Hematopoietic multipotent progenitor cell treated with erythropoietin and hydrocortisone succinate and interleukin-3 and kit ligand, for 6 days (in vitro differentiated cells): ENCODE measurements at places on chromosomes 4 and X.

- no peak for DNase-seq
Measured at GRCh38 chr4:98421111-98421510, 159.9 kb downstream of the RAP1GDS1 start.

- DNase-seq, result no peak
Measured at GRCh38 chrX:68403038-68403437, 30.3 kb downstream of the OPHN1 start.

DNA sequence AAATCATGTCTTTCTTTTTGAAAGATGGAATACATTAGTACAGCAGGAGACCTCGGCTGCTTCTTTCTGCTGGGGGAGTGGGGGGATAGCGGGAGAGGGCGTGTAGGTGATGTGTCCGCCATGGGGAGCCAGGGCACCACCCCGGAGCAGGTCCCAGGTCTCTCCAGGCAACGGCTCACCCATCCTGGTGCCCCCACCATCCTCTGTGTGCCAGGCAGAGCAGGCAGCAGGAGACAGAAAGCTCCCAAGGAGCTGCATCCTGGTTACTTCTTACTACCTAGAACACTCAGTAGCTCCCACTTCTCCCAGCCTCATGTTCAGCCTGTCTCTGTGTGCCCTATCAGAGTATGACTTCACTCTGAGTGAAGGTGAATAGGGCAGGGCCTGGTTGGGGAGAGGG lies 23.6 kb downstream of the TNIP2 start:
- DNase-seq, result no peak

DNA sequence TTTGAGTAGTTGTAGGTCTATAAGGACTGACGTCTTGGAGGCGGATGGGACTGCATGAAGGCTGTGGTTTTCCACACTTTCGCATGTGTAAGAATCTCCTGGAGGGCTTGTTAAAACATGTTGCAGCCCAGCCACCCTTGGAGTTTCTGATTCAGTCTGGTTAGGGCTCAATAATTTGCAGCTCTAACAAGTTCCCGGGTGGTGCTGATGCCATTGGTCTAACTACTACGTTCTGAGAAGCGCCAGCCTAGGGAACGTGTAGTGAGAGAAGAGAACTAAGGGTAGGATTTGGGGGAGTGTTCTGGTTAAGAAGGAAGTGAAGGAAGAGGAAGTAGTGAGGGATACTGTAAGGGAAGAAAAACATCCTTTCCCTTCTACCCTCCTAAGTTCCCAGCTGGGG lies 138.9 kb downstream of the LARP7 start:
- DNase-seq, result no peak

- peak; percentile 75 for DNase-seq
Measured at GRCh38 chr4:107824350-107825071, at the start of gene SGMS2. Gene SGMS2, plus strand, starts transcription at chr4:107824932. Its CDS starts 70,622 bp downstream, at chr4:107895554.

DNA sequence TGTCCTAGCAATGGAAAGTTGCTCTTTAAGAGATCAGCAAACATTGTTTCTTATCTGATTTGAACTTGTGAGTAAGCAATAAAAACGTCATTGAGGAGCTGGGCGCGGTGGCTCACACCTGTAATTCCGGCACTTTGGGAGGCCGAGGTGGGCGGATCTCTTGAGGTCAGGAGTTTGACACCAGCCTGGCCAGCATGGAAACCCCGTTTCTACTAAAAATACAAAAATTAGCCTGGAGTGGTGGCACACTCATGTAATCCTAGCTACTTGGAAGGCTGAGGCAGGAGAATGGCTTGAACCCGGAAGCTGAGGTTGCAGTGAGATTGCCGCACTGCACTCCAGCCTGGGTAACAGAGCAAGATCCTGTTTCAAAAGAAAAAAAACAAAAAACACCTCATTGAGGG lies 11.2 kb upstream of the PLAC8 start:
- DNase-seq, result peak; percentile 42

- DNase-seq, result no peak
Measured at GRCh38 chr4:98508829-98509598, 149.4 kb downstream of the TSPAN5 start.

DNA sequence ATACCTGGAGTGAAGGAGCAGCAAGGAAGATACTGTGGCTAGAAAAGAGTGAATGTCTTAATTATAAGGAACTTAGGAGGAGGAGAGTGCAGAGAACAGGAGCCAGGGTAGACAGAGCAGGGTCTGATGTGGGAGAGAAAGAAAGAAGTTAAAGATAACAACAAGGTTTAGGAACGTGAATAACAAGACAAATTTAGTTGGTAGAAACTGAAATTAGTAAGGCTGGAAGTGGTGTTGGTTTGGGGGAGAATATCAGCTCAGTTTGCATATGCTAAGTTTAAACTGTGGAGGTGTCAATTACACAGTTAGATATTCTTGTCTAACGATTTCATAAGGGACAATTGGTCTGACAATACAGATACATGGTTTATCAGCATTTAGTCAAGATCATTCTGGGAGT lies 1123.7 kb upstream of the PABPC4L start:
- DNase-seq, result no peak

- no peak for DNase-seq
Measured at GRCh38 chr4:2400841-2401609, 17.4 kb downstream of the ZFYVE28 start.

DNA sequence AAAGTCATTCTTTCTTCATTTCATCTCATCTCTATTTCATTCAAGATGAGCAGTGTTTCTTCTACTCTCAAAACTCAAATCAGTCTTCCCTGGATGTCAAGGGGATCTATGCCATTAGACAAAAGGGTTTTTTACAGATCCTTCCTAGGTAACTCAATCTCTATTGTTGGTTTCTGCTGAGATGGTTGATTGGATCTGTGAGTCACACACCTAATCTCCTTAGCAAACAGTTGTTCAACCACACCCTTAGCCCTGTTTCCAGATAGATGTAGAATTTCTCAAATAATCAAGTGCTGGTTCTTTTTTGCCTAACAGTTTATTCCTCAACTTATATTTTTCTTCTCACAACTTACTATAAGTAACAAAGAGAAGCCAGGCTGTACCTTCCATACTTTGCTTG lies 200.5 kb downstream of the KDR start:
- no peak for DNase-seq

- DNase-seq, result peak; percentile 69
Measured at GRCh38 chr4:76950052-76950955, 752 bp downstream of the SEPTIN11 start.

- no peak for DNase-seq
Measured at GRCh38 chr4:7170012-7170411, 22.3 kb upstream of the SORCS2 start.

DNA sequence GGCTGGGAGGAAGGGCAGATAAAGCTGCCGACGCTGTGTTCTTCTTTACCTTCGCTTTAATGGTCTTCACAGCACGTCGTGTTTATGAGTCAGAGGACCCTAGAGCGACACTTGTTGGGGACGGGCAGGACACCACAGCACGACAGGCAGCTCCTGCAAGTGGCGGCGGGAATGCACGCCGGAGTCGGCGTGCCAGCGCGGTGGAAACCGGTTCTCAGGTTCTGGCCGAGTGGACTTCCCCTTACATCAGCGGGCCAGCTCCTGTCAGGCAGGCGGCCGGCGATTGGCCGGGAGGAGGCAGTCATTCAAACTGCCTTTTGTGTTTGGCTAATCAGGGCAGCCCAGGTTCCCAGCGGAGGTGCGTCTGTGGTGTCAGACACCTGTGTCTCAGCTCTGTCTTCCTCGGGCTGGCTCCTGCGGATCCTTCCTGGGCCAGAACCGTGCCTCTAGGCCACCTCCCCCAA lies 150.9 kb downstream of the SHROOM3 start:
- peak; percentile 20 for DNase-seq

DNA sequence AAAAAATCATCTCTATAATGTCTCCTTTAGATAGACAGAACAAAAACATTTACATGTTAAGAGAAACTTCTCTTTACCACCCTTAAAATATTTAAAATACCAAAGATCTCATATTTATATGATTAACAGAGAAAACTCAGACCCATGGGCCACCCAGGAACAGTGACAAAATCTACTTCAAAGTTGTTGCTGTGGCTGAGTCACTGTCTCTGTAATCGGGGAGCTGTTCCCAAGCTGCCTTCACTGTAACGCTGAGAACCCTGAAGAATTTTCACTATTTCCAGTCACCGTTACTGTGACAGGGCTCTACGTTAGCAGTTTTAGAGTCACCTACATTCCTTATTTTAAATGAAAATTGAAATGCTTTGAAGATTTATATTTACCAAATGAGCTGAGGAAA lies 9.0 kb upstream of the DAPP1 start:
- no peak for DNase-seq

DNA sequence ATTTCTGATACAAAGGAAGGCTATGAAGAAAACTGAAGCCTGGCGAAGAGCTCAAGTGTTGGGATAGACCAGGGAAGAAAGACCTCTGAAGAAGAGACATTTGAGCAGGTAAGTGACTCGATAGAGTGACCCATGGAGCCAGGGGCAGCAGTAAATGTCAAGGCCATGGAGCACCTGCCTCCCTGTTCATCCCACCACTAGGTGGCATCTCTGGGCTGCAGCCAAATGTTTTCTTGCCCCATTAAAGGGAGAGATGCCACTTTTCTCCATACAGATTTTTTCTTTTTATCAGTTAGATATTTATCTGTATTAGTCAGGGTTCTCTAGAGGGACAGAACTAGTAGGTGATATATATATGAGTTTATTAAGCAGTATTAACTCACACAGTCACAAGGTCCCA lies 4.9 kb upstream of the ZNF81 start:
- peak; percentile 71 for DNase-seq

GRCh38 chr4:89026542-89026941 lies 30.4 kb downstream of the FAM13A start:
- no peak for DNase-seq
